ENCODE measurements at places on chromosomes 2 and 18.

- DNase-seq: no peak
Measured at GRCh38 chr2:39491653-39492052, 54.6 kb upstream of the MAP4K3 start.

DNA sequence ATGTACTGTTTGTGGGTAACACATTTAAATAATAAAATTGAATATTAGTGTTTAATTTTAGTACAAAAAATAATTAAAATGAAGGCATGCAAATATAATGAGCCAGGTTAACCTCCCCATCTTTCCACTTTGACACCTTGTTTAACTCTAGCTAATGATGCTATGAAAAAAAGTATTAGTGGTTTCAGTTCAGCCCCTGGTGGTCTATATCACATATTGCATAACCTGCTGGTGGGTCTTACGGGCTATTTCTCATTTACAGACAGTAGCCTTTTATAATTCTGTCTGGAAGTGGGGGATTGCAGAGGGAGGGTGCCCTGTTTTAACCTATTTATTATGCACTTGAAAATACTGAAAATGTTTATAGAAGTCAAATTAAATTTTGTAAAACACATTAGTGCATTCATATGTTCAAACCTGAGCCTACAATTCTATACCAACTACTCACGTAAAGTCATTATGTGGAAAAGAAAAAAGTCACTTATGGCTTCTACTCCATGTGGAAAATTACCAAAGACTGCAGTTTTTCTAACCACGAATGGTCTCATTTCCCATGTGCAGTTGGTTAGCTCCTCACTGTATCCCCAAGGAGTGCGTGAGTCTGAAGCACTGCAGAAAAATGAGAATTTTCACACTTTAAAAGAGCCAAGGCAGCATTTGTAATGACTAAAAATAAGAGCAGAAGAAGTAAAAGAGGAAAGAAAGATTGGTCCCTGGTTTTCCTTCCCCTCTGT is 381.0 kb downstream of the MTX2 start:
- DNase-seq: peak; percentile 68

DNA sequence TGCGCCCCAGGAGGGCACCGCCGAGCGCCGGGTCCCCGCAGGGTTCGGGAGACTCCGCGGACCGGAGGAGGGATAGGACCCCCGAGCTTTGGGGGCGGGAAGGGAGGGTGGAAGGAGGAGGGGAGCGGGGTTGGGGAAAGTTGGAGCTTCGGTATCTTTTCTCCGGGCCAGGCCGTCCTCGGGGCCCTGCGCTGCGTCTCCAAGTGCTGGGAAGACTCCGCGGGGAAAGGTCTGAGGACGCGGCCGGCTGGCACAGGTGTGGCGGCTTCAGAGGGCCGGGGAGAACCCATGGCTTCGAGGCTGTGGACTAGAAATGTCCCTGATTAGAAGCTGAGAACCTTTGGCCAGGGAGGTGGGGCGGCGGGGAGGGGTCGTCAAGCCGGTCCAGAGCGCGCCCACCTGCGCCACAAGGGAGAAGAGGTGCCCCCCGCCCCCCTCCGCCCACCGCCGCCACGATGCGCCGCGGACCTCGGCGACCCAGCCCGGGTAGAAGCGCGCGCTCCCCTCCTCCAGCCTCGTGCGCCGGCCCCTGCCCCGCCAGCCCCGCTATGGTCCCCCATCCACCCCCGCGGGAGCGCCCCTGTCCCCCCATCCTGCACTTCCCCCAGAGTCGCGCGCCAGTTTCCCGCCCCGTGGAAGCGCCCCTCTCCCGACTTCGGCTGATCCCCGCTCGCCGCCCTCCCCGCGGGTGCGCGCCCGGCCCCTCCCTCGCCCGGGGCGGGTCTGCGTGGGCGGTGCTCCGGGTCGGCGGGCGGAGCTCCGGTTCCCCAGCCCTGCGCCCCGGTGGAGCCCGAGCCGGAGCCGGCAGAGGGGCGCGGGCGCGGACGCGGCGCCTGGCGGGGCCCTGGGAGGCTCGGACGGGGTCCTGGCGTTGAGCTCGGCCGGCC is at the start of gene SNTG2:
SNTG2 (plus strand) TSS at position 770 of the 887 bp plus-strand sequence. CDS start 148 bp downstream, outside the sequence.
- DNase-seq: peak; percentile 45

- no peak for DNase-seq
Measured at GRCh38 chr18:62883937-62884735, 168.8 kb downstream of the PHLPP1 start.

GRCh38 chr2:181172676-181173075 is 192.3 kb downstream of the UBE2E3 start:
- no peak for DNase-seq
